Camera-type eye (tissue), 1 donor: ENCODE measurements at places on chromosomes 3 and 15. TPM values are rescaled to one million over a fixed set of nuclear protein-coding genes. Genes with fewer than 3 reads are reported as not detected.

The CD86 gene
- total RNA-seq, result 4.0 TPM

The CCR2 gene
- total RNA-seq, result 0.77 TPM

The FAM81A gene
- total RNA-seq, result 4.2 TPM

The GOLGA6C gene
- total RNA-seq, result not detected

The GHSR gene
- not detected for total RNA-seq

The DNAH1 gene
- total RNA-seq, result 9.0 TPM

The CCR5 gene
- 0.11 TPM for total RNA-seq

The TIMP4 gene
- total RNA-seq, result 3.1 TPM

The TM6SF1 gene
- total RNA-seq, result 3.4 TPM

The BCHE gene
- 53.3 TPM for total RNA-seq

The PLA2G4E gene
- total RNA-seq, result 0.16 TPM

The C15orf62 gene
- total RNA-seq, result 1.1 TPM

The GOLGA6L7 gene
- not detected for total RNA-seq

The RASSF1 gene
- 37.6 TPM for total RNA-seq

The NSUN3 gene
- total RNA-seq, result 29.6 TPM

The ZMYND10 gene
- total RNA-seq, result 5.7 TPM

The CHRNA3 gene
- 109 TPM for total RNA-seq

The IGF2BP2 gene
- 84.2 TPM for total RNA-seq

The TGM5 gene
- 0.38 TPM for total RNA-seq

The AQP9 gene
- total RNA-seq, result 2.9 TPM

The MYL3 gene
- total RNA-seq, result 11.8 TPM

The SCN5A gene
- total RNA-seq, result 3.0 TPM

The OCA2 gene
- total RNA-seq, result 12.3 TPM

The ST6GAL1 gene
- 18.1 TPM for total RNA-seq

The LYZL4 gene
- total RNA-seq, result not detected

The TNFSF10 gene
- 21.5 TPM for total RNA-seq

The KNG1 gene
- not detected for total RNA-seq

The ZBED2 gene
- total RNA-seq, result 0.49 TPM

The KBTBD12 gene
- total RNA-seq, result 6.0 TPM

The HGD gene
- 0.82 TPM for total RNA-seq

The ACAA1 gene
- total RNA-seq, result 38.9 TPM

The CAMP gene
- total RNA-seq, result not detected

The EPHB3 gene
- 32.2 TPM for total RNA-seq

The CD96 gene
- 1.3 TPM for total RNA-seq

The ARHGEF26 gene
- 37.5 TPM for total RNA-seq

The TKT gene
- 128 TPM for total RNA-seq

The CGGBP1 gene
- 138 TPM for total RNA-seq

The SV2B gene
- total RNA-seq, result 112 TPM

The CCNB2 gene
- total RNA-seq, result 21.2 TPM

The DCBLD2 gene
- 80.5 TPM for total RNA-seq

The CLDN16 gene
- 0.16 TPM for total RNA-seq

The DNAH12 gene
- total RNA-seq, result 0.71 TPM

The USP50 gene
- not detected for total RNA-seq

The SLC7A14 gene
- 4.5 TPM for total RNA-seq

The CMSS1 gene
- total RNA-seq, result 19.1 TPM

The DUOX1 gene
- total RNA-seq, result 2.0 TPM

The NMB gene
- total RNA-seq, result 1.5 TPM

The AADACL2 gene
- total RNA-seq, result 1.3 TPM

The CFAP92 gene
- 1.3 TPM for total RNA-seq

The ISG20 gene
- 6.5 TPM for total RNA-seq

The FMN1 gene
- 67.1 TPM for total RNA-seq
